Suprapubic skin (tissue), 4 donors: ENCODE measurements at places on chromosomes 1 and 21.

DNA sequence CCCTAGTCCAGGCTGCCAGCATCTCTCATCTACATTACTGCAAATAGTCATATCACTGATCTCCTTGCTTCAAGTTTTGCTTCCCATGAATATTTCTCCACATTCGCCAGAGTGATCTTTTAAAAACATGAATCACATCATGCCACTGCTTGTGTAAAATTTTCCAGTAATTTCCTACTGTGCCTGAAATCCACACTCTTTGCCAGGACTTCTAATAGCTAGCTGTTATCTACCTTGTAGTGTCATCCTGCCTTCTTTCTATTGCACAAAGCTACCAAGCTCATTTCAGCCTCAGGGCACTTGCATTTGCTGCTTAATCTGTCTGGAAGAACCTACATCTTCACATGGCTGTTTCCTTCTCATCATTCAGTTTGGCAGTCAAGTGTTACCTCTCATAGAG lies 33.9 kb upstream of the ZNF362 start:
- no peak for DNase-seq

- DNase-seq, result no peak
Measured at GRCh38 chr21:42228709-42229220, 9.8 kb downstream of the ABCG1 start.

DNA sequence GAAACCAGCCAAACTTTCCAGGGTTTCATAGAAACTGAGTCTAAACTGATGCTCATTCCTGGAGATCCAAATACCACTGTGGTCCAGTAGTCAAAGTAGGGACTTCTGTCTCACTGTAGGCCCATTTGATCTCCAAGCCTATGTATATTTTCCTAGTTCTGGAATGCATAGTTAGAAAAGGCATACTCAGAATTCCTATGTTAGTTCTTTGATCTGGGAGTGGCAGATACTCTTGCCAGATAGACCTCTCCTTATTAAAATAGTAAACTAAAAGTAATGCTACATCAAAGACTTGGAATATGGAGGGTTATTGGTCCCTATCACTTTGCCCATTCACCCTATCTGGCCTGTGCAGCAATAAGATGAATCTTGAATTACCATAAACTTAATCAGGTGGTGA lies 10.4 kb upstream of the SGIP1 start:
- no peak for DNase-seq

DNA sequence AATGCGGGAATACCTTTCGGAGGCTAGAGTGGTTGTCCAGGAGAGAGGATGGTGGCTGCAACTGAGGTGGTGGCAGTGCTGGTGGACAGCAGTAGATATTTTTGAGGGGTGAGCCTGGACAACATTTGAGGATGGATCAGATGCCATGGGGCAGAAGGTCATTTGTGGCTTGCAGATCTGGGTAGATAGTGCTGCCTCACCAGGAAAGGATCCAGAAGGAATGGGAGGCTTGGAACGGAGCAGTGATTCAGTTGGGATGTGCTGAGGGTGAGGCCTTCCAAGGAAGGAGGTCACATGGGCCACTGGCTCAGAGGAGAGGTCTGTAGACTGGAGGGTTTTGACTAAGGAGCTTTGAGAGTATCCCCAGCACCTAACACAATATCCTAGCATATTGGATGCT lies 110.8 kb upstream of the KAZN start:
- no peak for DNase-seq

GRCh38 chr1:181099152-181100014 lies 10.9 kb downstream of the IER5 start:
- DNase-seq, result no peak

GRCh38 chr1:51922040-51922439 lies 43.5 kb upstream of the NRDC start:
- DNase-seq, result no peak

DNA sequence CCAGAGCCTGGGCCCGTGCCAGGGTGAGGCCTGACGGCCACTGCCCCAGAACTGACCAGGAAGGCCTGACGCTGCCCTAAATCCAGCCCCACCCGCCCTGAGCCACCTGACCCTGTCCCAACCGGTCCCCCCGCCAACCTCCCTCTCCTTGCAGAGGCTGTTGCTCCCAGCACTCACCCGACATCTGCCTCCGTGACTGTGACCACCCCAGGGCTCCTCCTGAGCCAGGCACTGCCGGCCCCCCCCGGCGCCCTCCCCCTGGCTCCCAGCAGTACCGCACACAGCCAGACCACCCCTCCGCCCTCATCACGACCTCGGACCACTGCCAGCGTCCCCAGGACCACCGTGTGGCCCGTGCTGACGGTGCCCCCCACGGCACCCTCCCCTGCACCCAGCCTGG lies 26.3 kb downstream of the AGRN start:
- no peak for DNase-seq

DNA sequence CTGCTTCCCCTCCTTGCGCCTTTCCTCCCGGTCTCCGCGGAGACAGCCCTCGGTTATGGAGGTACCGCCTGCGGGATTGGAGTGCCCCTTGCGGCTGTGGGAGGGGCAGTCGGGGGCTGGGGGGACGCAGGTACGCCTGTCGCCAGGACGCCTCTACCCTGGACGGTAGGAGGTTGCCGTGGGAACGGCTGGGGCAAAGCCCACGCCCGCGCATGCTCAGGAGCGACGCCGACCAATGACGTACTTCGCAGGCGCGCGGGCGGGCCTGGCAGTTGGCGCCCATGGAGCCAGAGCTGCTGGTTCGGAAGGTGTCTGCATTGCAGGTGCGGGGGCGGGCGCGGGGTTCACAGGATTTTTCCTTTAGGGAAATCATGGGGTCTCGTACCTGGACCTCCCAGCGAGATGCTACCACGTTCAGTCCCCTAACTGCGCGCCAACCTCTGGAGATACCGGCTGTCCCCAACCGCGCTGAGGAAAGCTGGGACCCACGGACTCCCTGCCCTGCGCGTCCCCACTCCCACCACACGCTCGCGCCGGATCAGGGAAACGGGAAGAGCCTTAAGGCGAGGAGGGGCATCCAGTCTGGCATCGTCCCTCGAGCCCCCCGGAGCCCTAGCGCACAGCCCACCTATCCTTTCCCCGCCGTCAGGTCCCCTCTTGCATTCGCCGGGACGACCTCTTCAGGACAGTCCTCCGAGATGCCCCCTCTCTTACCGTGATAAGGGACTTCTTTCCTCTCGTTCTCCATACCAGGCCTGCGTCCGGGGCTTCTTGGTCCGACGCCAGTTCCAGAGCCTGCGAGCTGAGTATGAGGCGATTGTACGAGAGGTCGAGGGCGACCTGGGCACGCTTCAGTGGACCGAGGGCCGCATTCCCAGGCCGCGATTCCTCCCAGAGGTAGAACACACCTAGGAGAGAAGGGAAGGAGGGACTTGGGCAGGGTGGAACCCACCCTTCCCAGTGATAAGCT lies at the start of gene IQCC:
TSS of gene IQCC (plus strand) at position 271 of the 970 bp plus-strand sequence. CDS start at position 282, 11 bp downstream.
- peak; percentile 92 for DNase-seq

DNA sequence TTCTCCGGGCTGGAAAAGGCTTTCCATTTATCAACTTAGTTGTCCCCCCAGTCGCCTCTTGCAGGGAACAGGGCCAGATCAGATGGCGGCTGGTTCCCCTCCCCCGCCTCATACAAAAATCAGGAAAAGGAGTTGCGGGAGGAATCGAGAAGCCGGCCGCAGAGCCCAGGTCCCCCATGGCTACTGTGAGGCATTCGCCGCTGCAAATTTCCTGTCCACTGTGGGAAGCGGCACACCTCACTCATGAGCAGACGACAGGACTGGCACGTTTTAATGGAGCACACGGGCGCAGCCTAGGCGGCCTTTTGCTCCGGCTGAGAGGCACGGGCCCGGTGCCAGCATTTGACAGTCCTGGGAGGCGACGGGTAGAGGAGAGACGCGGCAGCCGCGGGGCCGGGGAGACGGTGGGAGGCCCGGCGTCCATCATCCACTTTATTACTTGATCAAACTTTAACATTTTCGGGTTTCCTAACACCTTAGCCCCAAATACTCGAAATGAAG lies 1.1 kb downstream of the GNG4 start:
- DNase-seq, result no peak

GRCh38 chr1:36397083-36397377 lies 678 bp downstream of the LSM10 start:
- DNase-seq, result no peak

DNA sequence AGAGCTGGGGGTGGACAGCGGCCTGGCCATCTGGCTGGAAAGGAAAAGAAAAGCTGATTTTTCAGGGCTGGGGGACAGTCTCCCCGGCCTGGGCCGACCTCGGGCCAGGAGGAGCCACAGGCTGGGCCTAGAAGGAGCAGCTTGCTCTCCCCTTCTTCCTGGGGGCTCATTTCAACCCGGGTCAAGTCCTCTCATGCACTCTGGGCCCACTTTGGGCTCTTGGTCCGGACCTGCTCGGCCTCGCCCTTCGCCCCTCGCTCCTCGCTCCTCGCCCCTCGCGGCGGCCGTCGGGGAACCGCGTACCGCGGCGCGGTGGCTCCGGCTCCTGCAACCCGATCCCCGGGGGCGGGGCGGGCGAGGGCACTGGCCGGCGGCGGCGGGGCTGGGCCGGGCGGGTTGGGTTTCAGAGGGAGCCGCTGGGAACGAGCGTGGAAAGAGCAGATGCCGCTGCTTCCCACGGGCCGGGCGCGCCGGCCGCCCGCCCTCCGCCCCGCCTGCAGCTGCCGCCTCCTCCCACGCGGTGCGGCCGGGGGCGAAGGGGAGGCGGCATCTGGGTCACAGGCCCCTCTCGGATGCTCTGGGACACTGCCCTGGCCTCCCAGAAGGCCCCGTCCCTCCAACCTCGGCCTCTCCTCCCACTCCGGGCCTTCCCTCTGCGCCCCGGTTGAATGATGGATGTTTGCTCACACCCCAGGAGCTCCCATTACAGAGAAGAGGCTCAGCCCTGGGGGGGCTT lies 6.6 kb downstream of the HEYL start:
- DNase-seq, result peak; percentile 68

- DNase-seq, result no peak
Measured at GRCh38 chr1:159005676-159006075, 4.0 kb upstream of the IFI16 start.
